PC-9 (cell line): ENCODE measurements at places on chromosomes 13 and 19.

GRCh38 chr13:20867408-20867807 is 35.1 kb downstream of the XPO4 start:
- DNase-seq = no peak

- no peak for DNase-seq
Measured at GRCh38 chr19:49758292-49758691, 4.8 kb downstream of the TSKS start.

GRCh38 chr13:61052175-61052574 is 363.5 kb downstream of the PCDH20 start:
- no peak for DNase-seq

- DNase-seq = no peak
Measured at GRCh38 chr13:110835721-110836604, 78.9 kb downstream of the ANKRD10 start.

DNA sequence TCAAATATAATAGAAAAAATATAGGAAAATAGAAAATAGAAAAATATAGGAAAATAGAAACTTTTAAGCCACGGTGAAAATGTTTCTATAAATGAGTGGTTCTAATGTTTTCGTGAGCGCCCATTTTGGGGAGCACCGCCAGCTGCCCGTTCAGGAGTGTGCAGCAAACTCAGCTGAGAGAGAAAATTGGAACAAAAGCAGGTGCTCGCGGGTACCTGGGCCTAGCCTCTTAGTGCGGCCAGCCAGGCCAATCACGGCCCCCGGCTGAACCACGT is 204 bp upstream of the PDX1 start:
- no peak for DNase-seq

- DNase-seq = no peak
Measured at GRCh38 chr19:30873003-30873402, 476.2 kb downstream of the TSHZ3 start.

- no peak for DNase-seq
Measured at GRCh38 chr13:86377451-86377850, 578.2 kb upstream of the SLITRK6 start.

- DNase-seq = no peak
Measured at GRCh38 chr13:85974608-85975366, 175.6 kb upstream of the SLITRK6 start.

- DNase-seq = peak; percentile 60
Measured at GRCh38 chr13:63184693-63185092, 1769.0 kb upstream of the PCDH20 start.

DNA sequence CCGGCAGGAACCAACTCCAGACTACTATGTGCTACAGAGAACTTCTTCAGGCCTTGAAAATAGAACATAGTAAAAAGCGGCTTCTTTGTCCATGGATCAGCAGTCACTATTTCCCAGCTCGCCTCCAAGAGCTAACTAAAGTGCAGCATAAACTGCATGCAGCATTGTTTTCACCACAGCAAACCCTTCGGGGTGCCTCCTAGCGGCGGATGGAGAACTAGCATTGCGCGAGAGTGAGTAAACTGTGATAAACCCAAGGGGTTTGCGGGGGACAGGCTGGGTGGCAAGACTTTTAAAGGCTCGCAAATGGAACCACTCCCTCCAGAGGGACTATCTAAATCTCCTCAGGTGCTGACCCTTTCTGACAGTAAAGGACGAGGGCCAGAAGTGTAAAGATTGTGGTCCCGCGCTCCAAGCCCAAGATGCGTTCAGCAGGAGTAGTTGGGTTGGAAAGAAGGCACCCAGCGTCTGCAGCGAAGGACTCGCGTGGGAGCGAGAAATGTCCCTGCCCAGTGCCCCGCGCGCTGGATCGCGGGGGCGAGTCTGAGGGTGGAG is 21.5 kb upstream of the SGCG start:
- DNase-seq = no peak

DNA sequence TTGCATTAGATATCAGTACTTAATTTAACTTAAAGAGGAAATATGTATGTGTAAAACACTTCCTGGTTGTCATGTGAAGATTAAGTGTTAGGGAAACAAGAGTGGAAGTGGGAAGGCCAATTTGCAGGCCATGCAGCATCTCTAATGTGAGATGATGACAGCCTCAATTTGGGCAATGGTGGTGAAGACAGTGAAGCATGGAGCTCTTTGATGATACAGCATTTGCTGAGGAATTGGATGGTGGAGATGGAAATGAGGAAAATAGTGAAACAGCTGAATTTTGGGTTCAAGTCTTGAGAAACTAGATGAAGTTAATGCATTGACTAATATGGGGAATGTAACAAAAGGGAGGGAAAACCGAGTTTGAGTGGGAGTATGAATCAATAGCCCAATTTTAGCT is 231.7 kb upstream of the MIR17HG start:
- DNase-seq = no peak

- no peak for DNase-seq
Measured at GRCh38 chr19:610071-610800, 20.6 kb downstream of the HCN2 start.

DNA sequence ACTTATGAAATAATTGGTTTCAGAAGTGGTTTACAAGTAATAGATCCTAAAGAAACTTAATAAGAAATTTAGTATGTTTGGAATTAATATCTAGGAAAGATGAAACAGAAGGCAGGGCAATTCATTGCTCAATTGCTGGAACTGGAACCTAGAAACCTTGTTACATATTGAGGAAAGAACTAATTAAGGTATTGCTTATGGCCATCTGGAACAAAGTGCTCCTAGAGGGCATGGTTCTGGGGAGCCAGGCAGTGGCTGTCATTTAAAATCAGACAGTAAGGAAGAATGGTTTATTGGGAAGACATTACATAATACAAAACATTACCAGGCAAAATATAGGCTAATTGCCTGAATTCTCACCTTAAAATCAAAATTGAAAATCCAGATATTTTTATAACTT is 224.1 kb downstream of the SLITRK6 start:
- no peak for DNase-seq

DNA sequence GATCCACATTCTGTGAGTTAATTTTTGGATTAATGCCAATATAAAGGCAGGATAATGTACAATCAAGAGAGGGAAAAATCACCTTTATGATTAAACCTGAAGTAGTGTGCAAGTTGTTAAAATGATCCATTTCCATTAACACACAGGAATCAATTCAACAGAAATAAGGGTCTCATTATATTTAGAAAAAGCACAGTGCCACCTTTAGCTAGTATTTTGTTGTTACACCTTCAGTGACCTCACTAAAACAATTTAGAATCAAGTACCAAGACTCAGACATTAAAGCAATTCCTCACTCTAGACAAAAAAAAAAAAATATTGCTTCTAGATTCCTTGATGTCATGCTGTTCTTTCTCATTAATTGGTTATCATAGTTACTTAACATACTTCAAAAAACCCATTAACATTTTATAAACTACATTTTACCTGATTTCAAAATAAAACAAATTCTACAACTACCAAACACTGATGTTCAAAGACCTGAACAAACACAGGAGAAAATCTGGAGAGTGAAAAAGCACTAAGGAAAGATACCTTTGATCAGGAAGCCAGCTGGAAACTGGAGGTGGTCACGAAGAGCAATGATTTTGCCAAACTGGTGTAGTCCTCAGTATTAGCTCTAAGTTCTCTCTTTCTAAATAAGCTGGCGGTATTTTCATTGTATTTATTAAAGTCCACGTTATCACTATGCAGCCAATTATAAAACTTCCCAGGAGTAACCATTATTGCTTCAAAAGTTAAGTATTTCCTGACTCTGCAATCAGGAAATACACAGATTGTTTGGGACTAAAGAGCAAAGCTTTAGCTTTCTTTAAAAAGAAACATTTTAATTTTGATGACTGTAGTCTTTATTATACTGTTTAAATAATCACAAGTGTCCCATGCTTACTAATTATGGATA is 115.3 kb downstream of the TBC1D4 start:
- DNase-seq = no peak

GRCh38 chr19:38162632-38163031 is 61.4 kb downstream of the DPF1 start:
- DNase-seq = no peak

- no peak for DNase-seq
Measured at GRCh38 chr13:47478985-47479384, 522.1 kb downstream of the SUCLA2 start.

- no peak for DNase-seq
Measured at GRCh38 chr13:21883713-21884112, 212.8 kb downstream of the FGF9 start.

DNA sequence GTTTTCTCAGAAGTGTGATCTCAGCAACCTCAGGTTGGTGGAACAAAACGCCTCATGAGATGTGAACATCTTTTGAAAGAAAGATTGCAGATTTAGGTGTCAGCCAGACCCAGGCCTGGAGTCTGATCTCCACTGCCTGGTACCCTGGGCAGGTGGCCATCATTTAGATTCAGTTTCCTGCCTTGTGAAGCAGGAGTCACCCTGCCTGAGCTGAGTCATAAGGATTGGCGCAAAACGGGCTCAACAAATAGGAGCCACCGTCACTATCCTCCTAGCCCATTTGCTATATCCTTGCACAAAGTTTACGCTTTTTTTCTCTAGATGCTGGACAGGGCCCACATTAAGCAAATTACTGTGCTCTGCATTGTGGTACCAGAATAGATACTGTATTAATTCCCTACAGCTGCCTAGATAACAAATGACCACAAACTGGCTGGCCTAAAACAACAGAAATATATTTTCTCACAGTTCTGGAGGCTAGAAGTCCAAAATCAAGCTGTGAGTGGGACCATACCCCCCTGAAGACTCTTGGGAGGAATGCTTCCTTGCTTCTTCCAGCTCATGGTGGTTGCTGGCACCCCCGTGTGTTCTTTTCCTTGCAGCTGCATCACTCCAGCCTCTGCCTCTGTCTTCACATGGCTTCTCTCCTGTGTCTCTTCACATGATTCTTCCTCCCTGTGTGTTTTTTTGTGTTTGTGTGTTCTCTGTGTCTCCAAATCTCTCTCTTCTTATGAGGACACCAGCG is 38.2 kb downstream of the TNFSF11 start:
- no peak for DNase-seq

- peak; percentile 82 for DNase-seq
Measured at GRCh38 chr19:17025361-17025760, 1.2 kb downstream of the CPAMD8 start.

- no peak for DNase-seq
Measured at GRCh38 chr19:52230685-52231084, 38.7 kb upstream of the ZNF766 start.

DNA sequence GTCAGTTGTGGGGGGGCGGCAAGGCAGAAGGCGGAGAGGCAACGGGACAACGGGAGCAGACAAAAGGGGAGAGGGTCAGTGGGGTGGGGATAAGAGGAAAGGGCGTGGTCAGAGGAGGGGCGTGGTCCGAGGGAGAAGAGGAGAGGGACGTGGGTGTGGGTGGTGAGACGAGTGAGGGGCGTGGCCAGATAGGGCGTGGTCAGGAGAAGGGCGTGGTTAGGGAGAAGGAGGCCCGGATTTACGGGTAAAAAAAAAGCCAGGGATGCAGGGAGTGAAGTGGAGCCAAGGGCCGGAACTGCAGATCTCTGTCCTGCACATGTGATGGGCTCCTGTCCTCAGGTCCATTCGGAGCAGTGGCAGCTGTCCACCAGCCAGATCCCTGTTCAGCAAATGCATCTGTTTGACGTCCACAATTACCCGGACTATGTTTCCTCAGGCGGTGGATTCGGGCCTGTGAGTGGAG is 21.5 kb downstream of the CPT1C start:
- peak; percentile 47 for DNase-seq

DNA sequence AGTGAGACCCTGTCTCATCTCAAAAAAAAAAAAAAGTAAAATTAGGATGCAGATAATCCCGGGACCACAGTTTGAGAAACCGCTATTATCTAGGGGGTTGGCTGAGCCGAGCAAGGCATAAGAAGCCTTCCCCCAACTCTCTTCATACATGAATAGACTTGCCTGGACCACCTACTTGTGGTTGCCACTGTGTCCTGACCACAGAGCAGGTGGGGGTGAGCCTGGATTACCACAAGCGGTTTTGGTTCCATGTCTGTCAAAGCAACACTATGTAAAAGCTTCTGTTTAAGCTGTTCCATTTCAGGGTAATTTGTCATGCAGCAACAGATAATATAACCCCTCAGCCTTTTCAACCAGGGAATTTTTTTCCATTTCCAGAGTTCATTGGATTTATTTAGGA is 3.3 kb upstream of the NAPA start:
- DNase-seq = no peak

DNA sequence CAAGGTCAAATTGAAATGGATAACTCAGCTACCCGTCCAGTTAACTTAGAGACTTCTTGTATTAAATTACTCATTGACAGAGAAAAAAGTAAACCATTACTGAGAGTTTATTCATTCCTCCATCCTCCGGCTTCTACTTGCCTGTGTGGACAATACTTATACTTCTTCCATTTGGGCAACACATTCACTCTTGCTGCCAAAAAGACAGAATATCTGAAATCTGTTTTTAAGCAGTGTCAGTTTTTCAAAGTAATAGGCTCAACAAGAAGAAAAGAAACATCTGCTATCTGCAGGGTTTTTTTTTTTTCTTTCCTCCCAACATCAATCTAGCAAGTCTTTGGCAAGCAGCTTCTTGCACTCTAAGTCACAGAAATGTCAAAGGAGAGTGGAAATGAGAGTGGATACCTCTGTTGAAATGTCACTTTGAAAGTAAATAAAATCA is 1142.8 kb downstream of the PCDH9 start:
- DNase-seq = no peak

GRCh38 chr13:58879114-58879513 is 1247.6 kb downstream of the PCDH17 start:
- DNase-seq = no peak

DNA sequence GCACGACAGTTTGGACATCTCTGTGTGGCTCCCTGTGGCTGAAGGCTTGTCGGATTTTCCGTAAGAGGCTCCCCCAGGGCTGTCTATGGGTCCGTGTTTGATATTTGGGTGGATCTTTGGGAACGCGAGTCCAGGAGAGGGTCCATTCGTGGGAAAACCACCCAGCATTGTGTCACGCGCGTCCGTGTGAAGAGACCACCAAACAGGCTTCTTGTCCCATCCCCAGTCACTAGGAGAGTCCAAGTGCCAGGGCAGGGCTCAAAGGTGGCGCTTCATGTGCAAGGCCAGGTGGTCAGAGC is 2.4 kb downstream of the KLF1 start:
- no peak for DNase-seq

- no peak for DNase-seq
Measured at GRCh38 chr13:97298816-97299215, 76.7 kb downstream of the MBNL2 start.

- DNase-seq = no peak
Measured at GRCh38 chr19:51006406-51006805, 5.0 kb upstream of the KLK8 start.

GRCh38 chr13:44402899-44403445 is 29.3 kb downstream of the SERP2 start:
- no peak for DNase-seq

- no peak for DNase-seq
Measured at GRCh38 chr13:41199526-41199925, 5.2 kb upstream of the KBTBD7 start.

DNA sequence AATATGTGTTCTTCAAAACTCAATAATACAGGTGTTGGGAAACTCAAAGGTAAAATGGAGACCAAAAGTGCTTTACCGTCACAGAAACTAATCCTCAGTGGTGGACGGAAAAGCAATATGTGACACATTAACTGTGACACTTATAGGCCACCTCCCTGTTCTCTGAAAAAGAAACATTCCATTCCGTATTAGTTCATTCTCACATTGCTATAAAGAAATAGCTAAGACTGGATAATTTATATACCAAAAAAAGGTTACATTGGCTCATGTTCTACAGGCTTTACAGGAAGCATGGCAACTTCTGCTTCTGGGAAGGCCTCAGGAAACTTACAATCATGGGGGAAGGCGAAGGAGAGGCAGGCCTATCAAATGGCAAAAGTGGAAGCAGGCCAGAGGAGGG is 435.3 kb upstream of the HTR2A start:
- DNase-seq = no peak

- no peak for DNase-seq
Measured at GRCh38 chr13:111567637-111568036, 247.2 kb downstream of the TEX29 start.

GRCh38 chr19:55269299-55269698 is 10.5 kb upstream of the PPP6R1 start:
- no peak for DNase-seq
